CD4-positive, alpha-beta T cell treated with Interferon gamma for 1 hour (primary cell): ENCODE measurements at places on chromosomes 12 and 14.

- no peak for DNase-seq
These were observed 179.6 kb upstream of the NUDT4 start for GRCh38 chr12:93198086-93198485.

DNA sequence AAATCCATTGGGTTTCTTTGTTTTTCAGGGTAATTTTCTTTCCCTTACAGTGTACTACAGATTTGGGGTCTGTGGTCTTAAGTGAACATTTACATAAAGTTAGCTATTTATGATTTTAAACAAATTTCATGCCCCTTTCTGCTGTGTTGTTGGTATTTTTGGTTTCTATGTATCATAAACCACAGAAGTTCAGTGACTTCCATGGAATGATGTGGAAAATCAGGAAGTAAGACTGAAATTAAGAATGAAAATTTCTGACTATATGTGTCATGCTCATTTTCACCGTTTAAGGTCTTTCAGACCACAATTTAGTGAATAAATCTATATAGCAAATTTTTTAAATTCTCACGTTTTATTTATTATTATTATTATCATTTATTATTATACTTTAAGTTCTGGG, 31.7 kb downstream of the ETV6 start:
- no peak for DNase-seq

- DNase-seq: no peak
These were observed 12.7 kb upstream of the HDAC7 start for GRCh38 chr12:47832263-47832933.

DNA sequence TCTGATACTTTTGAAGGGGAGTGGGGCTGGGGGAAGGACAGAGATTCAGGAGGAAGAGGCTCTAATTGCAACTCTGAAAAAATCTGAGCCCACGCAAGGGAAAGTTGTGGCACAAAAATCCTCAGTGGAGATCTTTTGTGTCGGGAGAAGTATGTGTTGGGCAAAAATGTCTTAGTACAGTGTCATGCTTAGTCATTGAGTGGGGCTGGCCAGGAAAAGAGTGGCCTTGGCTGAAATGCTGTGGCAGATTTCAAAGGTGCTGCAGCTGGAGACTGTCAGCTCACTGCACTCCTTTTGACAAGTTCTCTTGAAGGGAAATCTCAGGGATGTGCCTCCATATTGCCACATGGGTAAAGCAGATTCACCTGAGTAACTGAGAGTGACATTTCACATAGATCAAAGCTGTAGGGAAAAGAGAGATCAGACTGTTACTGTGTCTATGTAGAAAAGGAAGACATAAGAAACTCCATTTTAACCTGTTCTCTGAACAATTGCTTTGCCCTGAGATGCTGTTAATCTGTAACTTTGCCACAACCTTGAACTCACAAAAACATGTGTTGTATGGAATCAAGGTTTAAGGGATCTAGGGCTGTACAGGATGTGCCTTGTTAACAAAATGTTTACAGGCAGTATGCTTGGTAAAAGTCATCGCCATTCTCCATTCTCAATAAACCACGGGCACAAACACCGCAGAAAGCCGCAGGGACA, 36.0 kb upstream of the GLIPR1 start:
- no peak for DNase-seq

DNA sequence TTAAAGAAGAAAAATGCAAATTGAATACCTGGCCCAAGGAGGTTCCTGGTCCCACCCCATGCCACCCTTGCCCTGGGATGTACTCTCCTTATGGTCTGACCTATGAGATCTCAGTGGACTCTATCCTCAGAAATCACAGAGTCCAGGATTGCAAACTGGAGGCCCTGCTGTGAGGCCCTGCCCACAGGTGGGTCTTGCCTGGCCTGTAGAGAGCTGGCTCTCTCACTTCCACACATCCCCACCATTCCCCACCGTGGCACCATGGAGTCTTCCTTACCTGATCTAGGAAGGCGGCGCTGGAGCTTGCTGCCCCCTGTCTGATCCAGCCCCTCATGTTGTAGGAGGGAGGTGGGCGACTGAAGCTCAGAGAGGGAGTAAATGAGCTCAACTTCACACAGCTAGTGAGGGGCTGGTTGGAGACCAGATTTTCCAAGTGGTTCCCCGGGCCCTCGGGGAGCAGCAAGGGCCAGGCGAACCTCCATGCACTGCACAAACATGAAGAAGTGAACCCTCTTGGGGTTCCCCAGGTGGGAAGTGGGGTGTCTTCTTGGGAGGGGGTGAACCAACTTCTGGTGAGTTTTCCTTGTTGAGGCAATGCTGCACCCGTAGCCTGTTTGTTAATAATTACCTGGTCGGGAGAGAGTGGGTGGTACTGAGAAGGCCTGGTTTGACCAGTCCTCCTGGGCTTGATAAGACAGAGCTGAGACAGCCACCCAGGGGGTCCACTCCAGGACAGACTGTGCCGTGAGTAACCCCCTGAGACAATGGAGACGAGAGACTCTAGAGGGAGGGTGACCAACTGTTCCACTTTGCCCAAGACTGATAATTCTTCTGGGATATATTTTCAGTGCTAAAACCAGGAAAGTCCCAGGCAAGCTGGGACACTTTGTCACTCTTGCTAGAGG, at the start of gene SERPINA4:
TSS of gene SERPINA4 (plus strand) at position 692 of the 905 bp plus-strand sequence. CDS start 2,041 bp downstream, outside the sequence.
- no peak for DNase-seq
